ENCODE measurements at places on chromosomes 13 and 19.

DNA sequence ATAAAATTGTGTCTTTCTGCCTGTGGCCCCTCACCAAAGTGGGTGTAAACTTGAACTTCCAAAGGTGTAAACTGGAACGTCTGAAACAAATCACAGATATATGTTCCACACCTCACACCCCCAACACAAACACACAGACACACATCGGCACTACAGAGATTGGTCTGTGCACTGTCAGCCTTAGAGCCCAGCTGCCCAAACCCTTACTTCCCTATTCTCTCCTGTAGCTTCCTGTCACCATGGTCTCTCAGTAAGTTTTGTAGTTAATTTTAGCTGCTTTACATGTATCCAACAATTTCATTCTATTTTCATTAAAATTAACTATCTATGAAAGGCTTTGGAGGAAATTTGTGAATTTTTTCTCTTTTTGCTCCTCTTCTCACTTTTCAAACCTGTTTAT is 5.4 kb downstream of the TM9SF2 start:
- DNase-seq: no peak

DNA sequence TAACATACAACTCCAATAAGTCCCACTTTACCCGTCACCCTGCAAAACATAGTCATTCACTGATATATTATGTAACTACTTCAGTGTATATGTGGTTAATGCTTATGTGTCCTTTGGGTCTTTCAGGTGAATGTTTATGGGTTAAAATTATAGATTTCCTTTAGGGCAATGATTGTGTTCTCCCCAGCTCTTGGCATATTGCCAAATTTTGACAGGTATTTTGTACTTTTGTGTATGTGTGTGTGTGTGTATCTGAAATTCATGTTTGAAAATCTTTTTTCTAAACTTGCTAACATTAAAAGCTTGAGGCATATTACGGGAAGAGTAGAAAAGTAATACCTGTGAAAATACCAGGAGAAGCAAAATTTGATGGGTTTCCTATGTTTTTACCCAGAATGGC is 8.2 kb downstream of the CDK8 start:
- no peak for DNase-seq

DNA sequence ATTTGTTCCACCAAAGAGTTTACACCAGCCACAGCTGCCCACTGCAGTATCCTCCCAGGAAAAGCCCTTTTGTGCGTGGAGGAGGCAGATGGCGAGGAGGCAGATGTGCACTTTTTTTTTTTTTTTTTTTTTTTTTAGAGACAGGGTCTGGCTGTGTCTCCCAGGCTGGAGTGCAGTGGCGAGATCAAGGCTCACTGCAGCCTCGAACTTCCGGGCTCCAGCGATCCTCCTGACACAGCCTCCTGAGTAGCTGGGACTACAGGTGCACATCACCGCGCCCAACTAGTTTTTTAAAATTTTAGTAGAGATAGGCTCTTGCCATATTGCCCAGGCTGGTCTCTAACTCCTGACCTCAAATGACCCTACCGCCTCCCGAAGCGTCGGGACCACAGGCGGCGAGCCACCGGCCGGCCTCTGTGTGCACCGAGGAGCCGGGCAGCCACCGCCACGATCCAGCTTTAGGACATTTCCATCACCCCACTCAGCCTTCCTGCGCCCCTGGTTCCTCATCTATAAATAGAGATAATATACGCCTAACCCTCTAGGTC is 563 bp upstream of the PDCD5 start:
- no peak for DNase-seq

DNA sequence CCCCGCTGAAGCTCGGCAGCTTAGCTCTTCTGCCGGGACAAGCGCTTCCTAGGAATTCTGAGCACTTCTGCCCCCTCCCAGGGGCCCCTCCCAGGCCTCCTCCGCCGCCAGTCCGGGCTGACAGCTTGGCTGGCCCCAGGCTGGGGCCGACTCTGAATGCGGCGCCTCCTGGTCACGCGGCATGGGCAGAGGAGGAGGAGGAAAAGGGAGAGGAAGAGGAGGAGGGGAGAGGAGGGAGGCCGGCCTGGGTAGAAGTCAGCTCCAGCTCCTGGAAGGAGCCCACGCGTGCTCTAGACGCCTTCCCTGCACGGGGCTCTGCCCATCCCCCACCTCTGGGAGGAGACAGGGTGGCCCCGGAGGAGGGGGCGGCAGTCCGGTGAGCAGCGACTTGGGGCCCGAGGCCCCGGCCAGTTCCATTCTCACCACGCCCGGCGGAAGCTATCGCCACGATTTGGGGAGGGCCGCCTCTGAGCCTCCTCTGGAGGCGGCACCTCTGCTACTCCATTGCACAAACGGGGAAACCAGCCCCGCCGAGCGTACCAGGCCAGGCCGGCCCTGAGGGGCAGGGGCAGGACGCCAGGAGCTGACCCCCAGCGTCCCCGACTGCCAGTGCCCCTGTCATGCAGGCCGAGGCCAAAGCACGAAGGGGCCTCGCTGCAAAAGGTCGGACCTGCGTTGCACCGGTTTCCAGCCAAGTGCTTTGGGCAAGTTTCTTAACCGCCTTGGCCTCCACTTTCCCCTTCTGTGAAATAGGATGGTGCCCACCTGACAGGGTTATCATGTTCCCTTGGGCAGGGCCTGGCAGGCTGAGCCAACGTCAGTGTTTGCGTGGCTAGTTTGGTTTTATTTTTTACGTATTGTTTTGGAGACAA is 31.6 kb downstream of the CCNE1 start:
- peak; percentile 28 for DNase-seq

DNA sequence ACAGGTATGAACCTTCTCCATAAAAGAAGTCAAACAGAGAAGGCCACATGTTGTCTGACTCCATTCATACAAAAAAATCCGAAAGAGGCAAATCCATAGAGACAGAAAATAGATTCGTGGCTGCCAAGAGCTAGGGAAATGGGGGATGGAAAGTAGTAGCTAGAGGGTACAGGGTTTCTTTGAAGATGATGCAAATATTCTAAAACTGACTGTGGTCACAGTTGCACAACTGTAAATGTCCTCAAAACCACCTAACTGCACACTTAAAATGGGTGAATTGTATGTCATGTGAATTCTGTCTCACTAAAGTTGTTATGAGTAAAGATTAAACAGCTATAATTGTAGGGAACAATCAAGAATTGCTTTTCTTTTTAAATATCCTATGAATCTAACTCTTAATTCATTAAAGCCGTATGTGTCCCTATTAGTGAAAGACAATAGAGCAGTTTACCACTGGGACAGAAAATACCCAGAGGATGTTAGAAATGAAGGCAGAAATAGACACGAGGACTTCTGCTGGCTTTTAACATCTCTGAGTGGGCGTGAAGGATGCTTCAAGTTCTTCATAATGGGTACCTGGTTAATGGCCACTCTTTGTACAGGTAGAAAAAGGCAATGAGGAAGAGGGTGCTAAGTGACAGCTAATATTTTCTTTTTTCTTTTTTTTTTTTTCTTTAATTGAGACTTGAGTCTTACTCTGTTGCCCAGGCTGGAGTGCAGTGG is 21.2 kb downstream of the INSR start:
- DNase-seq: no peak

DNA sequence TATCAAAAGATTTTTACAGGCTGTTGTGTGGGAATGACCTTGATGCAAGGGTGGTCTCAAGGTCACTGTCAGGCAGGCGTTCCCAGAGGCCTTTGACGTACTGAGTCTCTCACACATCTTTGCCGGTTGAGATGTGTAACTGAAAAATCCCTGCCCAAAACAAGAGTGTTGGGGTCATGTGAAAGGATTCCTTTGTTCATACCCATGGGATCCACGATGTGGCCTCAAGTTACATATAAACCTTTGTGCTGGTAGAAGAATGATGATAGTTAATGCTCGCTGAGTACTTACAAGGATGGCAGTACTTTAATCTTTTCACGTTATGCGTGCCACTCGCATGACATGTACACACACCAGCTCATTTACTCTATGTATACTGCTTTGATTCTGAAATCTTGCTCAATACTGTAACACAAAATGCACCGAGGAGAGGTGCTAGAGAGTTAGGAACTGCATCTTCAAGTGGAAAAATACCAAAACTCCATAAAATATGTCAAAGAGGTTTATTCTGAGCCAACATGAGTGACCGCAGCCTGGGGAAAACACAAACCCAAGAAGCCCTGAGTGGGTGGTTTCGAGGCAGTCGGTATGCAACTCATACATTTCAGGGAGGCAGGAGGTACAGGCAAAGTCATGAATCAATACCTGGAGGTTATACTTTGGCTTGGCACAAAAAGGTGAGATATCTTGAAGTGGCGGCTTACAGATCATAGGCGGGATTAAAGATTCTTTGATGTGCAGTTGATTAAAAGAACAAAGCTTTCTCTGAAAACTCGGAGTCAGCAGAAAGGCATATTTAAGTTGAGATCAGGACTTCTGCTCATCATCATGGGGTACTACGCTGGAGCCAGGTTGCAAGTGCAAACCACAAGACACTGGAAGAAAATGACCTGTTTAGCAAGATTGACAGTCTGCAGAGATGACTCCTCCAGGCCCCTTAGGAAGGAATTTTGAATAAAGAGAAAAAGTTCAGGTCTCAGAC is 87.4 kb upstream of the ARHGEF7 start:
- DNase-seq: no peak

DNA sequence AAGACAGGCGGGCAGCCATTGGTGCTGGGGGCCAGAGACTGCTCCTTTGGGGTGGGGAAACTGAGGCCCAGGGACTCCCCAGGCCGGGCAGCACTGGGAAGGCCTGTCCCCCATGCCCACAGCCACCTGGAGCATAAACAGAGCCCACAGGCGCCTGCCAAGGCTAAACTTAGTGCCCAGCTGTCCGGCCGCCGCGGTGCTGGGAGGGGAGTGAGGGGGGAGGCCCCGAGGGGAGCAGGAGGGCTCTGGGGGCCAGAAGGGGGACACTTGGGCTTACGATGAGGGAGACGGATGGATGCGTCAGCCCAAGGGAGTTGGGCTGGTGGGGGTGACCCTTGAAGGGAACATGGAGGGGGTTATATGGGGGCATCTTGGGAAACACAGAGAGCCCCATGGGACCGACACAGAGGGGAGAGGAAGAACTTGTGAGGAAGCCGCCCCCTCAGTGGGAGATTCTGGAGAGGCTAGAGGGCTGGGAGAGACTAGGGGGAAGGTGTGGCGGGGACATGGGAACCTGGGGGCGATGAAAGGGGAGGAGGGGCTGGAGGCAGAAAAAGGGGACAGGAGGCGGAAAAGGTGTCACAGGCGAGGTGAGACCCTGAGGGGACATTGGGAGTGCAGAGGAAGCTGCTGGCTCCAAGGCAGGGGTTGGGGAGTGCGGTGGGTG is 2.2 kb downstream of the CERS1 start:
- no peak for DNase-seq

DNA sequence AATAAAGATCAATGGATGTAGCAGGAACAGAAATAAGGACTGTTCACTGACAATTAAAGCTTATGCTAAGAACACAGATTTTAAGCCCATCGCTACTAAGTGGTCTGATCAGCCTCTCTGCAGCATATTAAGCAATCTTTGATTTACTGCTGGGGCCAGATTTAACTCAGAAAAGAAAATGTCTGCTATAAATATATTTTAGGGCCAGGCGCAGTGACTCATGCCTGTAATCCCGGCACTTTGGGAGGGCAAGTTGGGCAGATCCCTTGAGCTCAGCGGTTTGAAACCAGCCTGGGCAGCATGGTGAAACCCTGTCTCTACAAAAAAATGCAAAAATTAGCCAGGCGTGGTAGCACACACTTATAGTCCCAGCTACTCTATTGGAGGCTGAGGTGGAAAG is 43.0 kb downstream of the METTL21C start:
- no peak for DNase-seq

DNA sequence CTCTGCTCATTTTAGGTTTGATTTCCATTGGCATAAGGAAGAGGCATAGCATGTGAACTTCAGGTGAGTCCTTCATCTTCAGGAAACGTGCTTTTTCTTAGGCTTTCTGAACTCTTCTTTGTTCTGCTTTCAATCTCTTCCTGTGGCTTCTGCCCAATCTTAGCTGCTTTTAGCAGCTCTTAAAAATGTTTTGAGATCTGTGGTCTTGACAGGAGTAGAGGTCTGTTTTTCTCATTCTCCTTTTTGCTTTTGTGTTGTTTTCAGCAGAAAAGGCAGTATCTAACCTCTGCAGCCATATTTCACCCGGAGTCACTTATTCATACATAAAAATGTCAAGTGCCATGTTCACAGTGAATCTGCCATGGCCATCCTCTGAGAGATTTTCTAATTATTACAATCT is 120.3 kb downstream of the LIG4 start:
- DNase-seq: no peak

DNA sequence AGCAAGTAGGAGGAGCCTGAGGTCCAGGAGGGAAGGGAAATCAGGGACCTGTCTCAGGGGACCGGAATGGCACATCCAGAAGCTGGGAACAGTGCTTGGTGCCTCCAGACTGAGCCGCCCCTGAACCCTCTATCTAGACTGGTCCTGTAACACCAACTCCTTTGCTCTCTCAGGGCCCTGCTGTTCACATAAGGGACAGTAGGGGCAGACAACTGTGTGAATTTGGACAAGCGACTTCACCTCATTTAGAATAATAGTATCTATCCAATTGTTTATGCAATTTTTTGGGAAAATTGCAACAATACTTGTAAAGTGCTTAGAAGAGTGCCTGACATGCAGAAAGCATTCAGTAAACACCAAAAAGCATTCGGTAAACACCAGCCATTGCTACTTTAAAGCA is 14.0 kb downstream of the SYMPK start:
- DNase-seq: no peak

DNA sequence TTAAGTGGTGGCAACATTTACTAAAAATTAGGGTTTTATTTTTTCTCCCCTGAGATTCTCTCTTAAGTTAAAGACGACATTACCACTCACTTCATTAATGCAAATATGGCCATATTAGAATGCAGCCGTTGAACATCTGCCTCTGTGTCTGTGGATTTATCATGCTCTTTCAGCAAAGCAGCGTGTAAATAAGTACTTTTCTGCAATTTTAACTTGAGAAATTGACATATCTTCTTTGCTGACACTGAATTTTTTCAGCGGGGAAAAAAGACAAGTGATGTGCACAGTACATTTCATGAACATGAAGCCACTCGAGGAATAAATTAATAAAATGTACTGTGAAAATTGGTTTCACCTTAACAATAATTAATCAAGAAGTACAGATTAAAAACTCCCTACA is 406.4 kb downstream of the ITGBL1 start:
- no peak for DNase-seq

All from activated CD4-positive, alpha-beta memory T cell treated with anti-CD3 and anti-CD28 coated beads, Interleukin-2, amount 10 ng/mL, durations not matched to agents 7 days and 5 days (primary cell).